ENCODE measurements at places on chromosomes 12 and 14.

GRCh38 chr12:79908366-79908765 lies 26.5 kb downstream of the PPP1R12A start:
- no peak for ATAC-seq

- no peak for ATAC-seq
These were observed 145.8 kb upstream of the TMPO start for GRCh38 chr12:98369581-98369980.

DNA sequence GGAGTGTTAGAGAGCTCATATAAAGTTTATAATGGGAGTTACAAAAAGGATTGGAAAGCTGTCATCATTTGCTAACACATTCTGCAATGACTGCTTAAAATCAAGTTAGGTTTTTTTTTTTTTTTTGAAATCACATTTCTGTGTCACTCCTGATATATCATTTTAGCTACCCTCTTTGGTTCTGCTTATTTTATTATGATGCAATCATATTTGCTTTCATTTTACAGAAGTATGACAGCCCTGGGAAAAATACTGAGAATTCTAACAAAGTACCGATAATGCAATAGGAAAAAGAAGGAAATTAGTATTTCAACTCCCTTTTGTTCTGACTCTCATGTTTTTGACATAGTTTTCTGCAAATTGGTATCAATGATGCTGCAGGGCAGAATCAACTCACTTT lies 71.6 kb upstream of the MDGA2 start:
- ATAC-seq, result no peak

- no peak for ATAC-seq
These were observed 284.8 kb upstream of the DIO3 start for GRCh38 chr14:101276309-101277091.

GRCh38 chr14:68941820-68942219 lies 37.3 kb downstream of the ACTN1 start:
- ATAC-seq, result peak; percentile 61

DNA sequence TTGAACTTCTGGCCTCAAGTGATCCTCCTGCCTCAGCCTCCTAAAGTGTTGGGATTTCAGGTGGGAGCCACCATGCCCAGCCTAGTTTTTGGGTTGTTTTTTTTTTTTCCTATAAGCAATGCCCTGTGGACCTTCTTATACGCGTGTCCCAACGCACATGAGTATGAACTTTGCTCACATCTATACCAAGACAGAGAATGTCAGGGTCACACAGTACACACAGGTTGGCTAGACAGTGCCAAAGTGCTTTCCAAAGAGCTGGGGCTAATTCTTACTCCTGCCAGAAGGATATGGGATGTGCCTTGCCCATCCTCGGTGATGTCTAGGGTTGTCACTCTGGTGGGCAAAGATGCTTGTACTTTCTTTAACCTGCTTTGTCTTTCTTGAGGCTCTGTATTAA lies 7.6 kb upstream of the CCDC85C start:
- ATAC-seq, result no peak

DNA sequence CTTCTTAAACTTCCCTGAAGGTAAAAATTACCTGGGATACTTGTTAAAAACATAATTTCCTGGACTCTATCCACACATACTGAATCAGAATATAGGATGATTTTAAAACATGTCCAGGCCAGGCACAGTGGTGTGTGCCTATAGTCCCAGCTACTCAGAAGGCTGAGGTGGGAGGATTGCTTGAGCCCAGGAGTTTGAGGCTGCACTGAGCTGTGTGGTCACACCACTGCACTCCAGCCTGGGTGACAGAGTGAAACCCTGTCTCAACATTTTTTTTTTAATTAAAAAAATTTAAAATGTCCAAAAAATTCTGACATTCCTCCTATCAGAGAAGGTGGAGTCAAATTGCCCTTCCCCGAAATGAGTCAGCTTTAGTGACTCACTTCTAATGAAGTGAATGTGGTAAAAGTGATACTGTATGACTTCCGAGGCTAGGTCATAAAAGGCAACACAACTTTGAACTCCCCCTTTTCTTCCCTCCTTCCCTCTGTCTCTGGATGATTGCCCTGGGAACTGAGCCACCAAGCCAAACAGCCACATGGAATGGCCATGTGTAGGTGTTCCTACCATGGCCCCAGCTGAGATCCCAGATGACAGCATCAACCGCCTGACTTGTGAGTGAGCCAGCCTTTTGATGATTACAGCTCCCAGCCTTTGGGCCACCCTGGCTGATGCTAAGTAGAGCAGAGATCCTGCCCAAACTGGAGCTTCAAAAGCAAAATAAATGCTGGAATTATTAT lies 36.3 kb downstream of the LIMA1 start:
- ATAC-seq, result peak; percentile 88

GRCh38 chr14:76965232-76965631 lies 63.3 kb downstream of the IRF2BPL start:
- no peak for ATAC-seq

DNA sequence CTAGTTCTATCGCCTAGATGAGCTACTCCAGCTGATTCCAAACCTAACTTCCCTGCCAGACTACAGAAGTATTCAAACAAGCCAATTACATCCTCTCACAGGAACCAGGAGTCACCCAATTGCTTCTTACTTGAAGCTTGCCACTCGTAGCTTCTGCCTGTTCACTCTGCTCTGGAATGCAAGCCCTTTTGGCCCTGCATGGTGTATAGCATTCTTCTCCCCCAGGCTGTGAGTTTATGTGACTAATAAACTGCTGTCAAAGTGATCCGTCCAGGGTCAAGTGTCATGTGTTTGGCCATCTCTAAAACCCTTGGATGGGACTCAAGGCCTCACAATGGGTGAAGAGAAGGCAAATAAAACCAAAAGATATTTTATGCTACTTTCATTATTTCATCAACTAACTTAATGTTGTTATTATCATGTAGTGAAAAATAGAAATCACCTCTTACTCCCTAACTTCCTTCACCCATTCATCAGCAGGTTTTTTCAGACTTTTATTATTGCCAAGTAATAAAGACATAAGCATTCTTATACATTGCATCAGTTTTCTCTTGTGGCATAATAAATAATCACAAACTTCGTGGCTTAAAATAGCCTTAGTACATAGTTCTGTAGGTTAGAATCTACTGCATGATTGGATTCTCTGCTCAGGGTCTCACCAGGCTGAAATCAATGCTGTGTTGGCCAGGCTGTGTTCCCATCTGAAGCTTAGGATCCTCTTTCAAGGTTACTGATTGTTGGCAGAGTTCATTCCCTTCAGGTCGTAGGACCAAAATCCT lies 1981.7 kb upstream of the FLRT2 start:
- no peak for ATAC-seq

- no peak for ATAC-seq
These were observed 2.2 kb downstream of the SCARB1 start for GRCh38 chr12:124861492-124861891.

- ATAC-seq, result peak; percentile 7
These were observed 28.7 kb downstream of the SMUG1 start for GRCh38 chr12:54160089-54160488.

DNA sequence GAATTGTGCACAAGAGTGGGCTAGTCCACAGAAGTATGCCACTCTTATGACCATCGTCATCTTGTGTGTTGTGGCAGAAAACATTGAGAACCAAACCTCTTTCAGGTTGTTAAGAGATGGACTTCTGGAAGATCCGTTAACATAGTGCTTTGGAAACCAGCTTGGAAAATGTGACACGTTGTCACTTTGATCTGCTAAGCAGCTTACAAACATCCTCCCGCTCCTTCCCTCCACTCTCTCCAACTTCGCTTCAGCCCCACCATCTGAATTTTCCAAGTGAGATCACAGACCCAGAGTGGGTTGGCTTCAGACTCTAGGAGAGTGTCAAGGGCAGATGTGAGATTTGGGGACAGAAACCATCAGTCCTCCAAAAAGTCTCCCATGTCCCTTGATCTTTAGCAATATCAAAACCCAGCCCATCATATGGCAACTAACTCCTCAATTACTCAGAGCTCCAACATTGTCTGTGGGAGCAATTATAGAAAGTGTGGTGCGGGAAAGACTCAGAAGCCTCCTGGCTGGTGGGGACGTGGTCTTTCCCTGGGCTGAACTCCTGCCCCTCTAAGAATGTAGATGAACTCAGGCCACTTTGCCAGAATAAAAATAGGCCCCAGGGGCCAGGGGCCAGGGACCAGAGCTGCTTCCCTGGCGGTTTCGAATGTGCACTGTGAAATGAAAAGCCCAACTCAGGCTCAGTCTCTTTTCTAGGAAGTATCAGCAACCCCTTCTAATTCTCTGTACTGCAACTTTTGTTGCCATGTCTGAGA lies 129.5 kb downstream of the SLC38A6 start:
- no peak for ATAC-seq

DNA sequence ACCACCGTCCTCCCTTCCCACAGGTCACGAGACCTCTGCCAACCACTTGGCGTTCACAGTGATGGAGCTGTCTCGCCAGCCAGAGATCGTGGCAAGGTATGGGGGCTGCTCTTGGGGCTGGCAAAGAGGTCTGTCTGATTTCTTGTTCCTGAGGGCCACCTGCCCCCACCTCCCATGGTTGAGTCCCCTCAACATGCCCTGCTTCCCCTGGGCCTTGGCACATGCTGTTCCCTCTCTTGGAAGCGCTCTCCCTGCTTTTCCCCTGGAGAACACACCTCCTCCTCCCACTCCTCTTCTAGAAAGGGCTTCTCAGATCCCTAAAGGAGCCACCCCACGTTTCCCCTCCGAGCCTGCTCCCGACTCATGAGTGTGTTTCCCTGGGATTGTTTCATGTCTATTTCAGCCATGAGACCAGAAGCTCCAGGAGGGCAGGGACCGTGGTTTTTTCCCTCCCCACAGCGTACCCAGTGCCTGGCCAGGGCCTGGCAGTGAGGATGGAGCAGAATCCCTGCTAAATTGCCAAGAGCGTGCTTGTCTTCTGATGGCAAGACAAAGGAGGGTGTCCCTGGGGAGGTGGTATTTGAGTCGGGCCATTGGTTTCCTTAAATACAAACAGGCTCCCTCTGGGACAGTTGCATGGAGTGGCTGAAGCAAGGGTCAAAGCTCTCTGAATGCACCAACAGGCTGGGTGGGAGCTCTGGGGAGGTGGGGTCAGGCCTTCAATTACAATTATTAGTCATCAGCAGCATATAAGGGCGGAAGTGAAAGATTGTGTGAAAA lies 34.1 kb downstream of the CYP46A1 start:
- no peak for ATAC-seq

GRCh38 chr12:27290501-27291168 lies 42.0 kb upstream of the BMAL2 start:
- no peak for ATAC-seq

GRCh38 chr12:1552171-1552570 lies 42.2 kb downstream of the FBXL14 start:
- ATAC-seq, result no peak

DNA sequence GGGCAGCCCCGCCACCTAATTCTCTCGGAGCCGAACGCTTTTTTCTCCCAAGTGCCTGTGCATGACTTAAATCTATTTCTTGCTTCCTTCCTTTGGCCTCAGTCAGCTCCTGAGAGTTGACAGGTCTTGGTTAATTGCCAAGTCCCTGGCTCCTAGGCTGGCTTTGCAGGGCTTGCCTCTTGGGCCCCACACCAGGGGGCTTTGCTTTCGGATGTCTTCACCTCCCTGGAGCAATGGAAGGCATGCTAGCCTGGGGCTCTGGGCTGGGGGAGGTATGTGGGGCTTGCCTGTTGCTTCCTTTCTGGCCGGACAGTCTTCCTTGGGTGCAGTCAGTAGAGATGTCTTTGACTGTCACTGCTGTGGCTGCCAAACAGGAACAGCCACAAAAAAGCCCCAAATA lies 2.2 kb upstream of the KRT80 start:
- ATAC-seq, result no peak

- ATAC-seq, result no peak
These were observed 1.1 kb downstream of the KITLG start for GRCh38 chr12:88579161-88579517.

GRCh38 chr14:71202881-71203280 lies 295.6 kb downstream of the PCNX1 start:
- no peak for ATAC-seq

All from gastroesophageal sphincter (tissue), 4 donors.